ENCODE measurements at places on chromosomes 3 and 15.

GRCh38 chr3:192850451-192850981 lies 67.1 kb downstream of the MB21D2 start:
- peak; percentile 47 for DNase-seq

DNA sequence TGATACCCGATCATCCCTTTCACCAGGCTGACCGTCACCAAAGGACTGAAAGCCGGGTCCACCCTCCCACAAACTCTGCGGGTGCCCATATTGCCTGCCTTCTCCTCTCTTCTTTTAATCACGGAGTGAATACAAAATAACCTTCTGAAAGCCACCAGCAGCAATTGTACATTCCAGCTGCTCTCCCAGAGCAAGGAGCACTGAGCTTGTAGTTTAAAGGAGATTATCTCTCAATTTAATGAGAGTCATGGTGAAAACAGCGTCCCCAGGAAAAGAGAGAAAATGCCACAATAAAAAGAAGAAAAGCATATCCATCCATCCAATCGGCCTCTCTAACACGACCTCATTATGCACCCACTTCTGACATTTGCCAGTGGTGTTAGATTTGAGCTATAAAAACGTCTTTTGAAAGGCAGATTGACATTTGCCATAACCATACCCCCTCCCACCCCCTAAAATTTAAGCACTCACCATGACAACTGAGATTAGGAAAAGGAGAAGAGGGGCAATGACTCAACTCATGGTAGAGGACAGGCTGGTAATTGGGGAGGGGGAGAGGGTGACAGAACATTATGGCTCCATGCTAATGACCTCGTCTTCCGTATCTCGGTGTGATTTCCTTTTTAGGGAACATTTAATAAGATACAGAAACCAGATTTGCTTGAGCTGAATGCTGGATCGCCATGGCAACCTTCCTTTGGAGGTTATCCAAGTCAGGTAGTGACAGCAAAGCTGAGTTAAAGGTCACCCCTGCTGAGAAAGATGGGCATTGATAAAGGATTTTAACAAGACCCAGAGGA lies 106.2 kb downstream of the ST8SIA2 start:
- DNase-seq, result no peak

DNA sequence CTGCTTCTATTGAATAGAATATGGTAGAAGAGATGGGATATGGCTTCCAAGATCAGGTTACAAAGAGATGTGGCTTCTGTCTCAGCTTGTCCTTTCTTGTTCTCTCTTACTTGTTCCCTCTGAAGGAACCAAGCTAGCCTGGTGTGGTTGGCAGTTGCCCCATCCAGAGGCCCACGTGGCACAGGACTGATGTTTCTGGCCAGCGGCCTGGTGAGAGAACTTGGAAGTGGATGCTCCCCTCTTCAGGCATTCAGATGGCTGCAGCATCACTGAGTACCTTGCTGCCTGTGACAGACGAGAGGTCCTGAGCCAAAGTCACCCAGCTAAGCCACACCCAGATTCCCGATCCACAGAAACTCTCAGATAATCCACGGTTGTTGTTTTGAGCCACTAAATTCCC lies 183.6 kb downstream of the NSMCE3 start:
- DNase-seq, result no peak

DNA sequence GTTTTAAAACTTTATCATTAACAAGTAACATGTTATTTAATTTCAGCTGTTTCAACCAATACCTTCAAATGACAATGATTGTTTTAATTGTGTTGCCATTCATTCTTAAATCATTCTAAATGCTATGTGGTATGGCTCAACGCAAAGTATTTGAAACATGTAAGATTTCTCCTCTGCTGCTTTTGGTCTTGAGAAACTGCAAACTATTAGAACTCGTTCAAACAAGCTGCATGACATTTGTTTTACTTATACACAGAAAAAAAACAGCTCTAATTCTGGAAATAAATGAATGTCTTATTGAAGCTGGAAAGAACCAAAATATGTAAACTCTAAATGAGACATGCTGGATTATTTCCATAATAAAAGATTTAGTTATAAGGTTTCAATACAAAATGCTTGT lies 29.3 kb downstream of the FBN1 start:
- DNase-seq, result no peak

- no peak for DNase-seq
These were observed 286.7 kb upstream of the TGFBR2 start for GRCh38 chr3:30319713-30320112.

- no peak for DNase-seq
These were observed 53.0 kb upstream of the FGD5 start for GRCh38 chr3:14765576-14766427.

DNA sequence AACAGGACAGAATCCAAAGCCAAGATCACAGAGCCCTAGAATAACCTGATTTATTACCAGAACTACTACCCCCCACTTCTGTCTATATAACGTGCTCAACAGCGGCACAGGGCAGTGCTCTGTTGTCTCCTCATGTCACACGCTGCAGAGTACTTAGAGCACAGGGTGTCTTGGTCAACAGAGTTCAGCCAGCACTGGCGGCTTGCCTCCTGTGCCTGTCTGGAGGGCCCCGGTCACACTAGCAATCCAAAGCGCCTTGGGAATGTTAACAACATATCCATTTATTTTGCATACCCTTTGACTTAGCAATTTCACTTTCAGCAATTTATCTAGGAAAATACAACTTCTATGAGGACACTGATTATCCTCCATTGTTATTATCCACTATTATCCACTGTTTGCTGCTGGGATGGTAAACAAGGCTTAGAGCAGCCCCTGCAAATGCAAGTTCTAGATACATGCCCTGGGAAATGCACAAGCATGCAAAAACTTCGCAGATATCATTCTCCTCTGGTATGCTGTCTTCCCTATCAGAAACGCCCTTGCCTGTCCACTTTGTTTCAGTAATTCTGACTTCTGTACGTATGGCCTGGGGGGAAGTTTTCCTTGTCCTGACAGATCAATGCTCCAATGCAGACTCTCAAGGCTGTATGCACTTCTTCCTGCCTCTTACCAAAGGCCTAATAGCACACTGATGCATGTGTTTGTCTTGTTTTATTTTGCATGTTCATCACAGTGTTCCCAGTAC lies 86.2 kb upstream of the OCA2 start:
- no peak for DNase-seq

DNA sequence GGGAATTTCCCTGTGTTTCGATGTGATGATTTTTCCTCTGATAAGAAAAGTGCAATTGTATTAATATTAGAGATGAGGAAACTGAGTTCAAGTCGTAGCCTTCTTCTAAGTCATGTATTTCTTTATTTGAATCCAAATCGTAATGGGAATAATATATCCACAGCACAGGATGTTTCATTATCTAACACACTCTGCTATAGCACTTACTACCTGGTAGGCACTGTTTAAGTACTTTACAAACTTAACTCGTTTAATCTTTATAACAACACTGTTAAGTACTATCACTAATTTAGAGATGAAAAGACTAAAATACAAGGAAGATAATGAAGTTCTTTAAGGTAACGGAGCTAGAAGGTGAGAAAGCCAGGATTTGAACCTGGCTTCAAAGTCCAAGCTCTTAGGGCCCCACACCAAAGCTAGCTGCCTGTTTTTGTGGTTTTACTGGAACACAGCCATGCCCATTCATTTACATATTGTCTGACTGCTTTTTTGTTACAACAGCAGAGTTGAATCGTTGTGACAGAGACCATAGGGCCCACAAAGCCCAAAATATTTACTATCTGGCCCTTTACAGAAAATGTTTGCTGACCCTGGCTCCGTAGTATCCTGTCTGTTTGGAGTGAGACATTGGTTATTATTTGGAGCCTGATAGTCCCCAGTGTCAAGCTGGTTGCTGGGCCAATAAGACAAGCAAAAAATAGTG lies 9.6 kb upstream of the ATP13A3 start:
- no peak for DNase-seq

DNA sequence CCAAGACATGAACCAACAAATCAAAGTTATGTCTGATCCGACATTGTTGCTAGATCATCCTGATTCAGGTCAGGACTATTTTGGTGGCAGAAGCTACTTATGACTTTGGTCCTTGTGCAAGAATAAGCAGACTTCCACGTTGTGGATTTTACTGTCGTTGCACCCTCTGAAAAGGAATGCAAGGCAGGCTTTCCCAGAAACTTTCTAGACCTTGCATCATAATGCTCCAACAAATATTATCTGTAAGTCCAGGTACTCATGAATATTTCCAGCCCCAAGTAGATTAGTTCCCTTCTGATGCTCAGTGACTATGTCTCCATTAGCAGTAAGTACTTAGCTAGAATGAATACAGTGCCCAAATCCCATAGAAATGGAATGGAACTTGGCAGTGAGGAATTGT lies 203.3 kb upstream of the LRRFIP2 start:
- no peak for DNase-seq

DNA sequence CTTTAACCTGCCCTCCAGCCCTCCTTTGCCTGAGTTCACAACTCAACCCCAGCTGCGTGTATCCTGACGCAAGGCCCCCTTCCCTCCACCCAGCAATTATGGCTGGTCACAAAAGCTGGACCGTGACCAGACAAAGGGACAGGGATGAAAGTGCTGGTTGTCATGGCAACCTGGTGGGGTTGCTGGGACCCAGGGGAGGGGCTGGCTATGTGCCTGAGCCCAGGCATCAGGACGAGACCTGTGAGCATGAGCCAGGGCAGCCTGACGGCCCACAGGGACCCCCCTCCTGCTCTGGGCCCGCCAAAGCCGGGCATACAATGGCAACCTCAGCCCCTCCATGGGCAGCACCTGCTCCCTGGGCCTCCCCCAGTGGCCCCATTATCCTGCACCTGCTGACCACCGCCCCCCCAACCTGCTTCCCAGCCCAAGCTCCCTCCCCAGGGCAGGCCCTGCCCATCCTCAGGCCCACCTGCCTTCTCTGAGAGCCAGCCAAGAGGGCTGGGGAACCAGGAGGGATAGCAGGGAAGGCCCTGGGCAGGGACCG lies 4.5 kb upstream of the DNAH1 start:
- no peak for DNase-seq

DNA sequence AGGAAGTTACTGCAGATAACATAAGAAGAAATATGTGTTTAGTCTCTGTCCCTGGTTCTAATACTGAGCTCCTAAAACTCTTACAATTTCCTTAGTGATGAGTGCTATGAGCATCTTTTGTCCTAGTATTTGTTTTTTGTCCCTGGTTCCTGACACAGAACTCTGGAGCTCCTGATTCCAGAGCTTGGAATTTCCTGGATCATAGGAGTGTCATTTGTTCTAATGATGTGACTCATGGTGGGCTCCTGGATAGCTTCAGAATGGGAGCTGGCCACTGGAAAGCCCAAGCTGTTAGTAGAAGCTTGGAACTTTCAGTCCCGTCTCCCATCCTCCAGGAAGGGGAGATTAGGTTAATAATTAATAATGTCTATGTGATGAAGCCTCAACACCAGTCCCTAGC lies 98.2 kb downstream of the CNTN6 start:
- no peak for DNase-seq

DNA sequence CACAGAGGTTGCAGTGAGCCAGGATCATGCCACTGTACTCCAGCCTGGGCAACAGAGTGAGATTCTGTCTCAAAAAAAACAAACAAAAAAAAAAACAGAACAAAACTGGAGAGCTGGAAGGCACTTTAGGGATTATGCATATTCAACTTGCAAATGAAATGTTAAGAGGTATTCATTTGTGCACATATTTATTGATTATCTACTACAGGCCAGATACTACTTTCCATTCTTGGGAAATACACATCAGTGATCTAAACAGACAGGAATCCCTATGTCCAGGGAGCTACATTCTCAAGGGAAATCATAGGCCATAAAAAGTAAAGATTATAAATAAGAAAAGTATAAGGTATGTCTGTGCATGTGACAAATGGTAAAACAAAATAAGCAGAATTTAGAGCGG lies 322.6 kb downstream of the GABRG3 start:
- no peak for DNase-seq

DNA sequence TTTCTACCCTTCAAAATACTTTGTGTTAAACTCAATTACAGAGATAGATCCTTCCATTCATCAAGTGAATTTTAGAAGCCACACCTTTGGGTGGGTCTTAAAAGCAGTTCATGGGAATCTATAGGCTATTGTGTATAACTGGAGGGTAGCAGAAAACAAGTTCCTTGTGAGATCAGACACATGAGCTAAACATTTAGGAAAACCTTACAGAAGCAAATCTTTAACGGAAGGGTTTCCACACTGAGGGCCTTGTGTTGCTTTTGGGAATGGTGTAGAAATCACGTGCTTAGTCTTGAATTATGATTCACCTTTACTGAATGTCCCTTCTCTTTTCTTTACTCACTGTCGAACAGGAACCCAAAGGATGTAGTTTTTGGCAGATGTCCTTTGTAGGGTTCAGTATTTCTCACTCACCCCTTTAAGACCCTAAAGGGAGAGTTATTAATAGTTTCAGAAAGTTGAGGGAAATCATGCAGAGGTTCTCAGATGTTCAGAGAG lies 257.3 kb upstream of the CTDSPL start:
- DNase-seq, result no peak

DNA sequence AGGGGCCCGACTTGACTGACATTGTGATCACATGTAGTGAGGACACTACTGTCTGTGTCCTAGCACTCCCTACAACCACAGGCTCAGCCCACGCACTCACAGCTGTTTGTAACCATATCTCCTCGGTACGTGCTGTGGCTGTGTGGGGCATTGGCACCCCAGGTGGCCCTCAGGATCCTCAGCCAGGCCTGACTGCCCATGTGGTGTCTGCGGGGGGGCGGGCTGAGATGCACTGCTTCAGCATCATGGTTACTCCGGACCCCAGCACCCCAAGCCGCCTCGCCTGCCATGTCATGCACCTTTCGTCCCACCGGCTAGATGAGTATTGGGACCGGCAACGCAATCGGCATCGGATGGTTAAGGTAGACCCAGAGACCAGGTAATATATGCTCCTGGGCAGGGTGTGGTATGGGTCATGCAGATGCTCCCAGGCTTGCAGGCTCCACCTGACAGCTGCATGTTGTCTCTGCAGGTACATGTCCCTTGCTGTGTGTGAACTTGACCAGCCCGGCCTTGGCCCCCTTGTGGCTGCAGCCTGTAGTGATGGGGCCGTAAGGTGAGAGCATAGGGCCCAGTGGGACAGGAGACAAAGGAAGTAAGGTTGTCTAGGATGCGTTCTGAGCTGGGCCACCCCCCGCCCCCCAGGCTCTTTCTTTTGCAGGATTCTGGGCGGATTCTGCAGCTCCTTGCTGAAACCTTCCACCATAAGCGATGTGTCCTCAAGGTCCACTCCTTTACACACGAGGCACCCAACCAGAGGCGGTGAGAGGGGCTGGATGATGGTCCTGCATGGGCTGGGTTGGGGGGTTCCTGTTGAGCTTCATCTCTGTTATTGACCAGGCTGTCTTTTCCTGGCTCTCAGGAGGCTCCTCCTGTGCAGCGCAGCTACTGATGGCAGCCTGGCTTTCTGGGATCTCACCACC lies 4.4 kb downstream of the DALRD3 start:
- DNase-seq, result no peak

- no peak for DNase-seq
These were observed 1.2 kb downstream of the IGDCC4 start for GRCh38 chr15:65421360-65422215.

Measured in NK-92 treated with Interleukin-12 subunit alpha and Interleukin-12 subunit beta, amount 100 ng/mL, for 24 hours (cell line).